ENCODE measurements at places on chromosomes 2 and 18. TPM values are rescaled to one million over a fixed set of nuclear protein-coding genes. Genes with fewer than 3 reads are reported as not detected.

DNA sequence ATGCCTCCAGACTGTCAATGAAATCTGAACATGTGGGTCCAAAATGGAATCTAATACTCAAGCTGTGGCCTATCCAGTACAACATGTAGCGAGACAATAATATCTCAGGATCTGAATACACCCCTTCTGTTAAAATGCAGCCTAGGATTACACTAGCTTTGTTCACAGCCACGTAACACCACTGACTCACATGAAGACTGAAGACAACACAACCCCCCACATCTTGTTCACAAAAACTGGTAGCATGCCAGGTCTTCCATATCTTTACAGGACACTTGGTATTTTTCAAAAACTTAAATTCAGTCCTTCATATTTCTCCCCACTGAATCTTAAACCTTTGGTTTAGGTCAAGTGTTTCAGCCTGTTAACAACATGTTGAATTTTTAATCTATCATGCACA, 84.2 kb downstream of the SLC8A1 start:
- DNase-seq, result no peak

- no peak for DNase-seq
Observed at GRCh38 chr18:8623549-8624106, 14.4 kb downstream of the RAB12 start.

AMER3 gene
- total RNA-seq, result not detected

UGT1A10 gene
- not detected for total RNA-seq

GRCh38 chr2:98245491-98245890, 100.8 kb upstream of the CNGA3 start:
- DNase-seq, result no peak

DNA sequence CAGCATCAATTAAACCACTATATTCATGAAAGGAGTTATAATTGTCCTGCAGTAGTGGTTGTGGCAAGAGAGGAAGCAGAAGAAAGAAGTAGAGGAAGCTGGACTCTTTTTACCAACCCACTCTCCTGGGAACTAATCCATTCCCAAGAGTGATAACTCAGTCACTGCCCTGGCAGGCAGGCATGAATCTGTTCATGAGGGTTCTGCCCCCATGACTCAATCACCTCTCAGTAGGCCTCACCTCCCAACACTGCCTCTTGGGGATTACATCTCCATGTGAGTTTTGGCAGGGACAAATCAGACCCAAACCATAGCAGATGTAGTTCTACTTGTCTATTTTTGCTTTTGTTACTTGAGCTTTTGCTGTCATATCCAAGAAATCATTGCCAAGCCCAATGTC, 232.7 kb upstream of the MAP2 start:
- DNase-seq, result no peak

FTCDNL1 gene
- 1.7 TPM for total RNA-seq

CCDC68 gene
- not detected for total RNA-seq

GRCh38 chr18:3457261-3457724, 7.3 kb downstream of the TGIF1 start:
- no peak for DNase-seq

GRCh38 chr2:61645911-61646310, 107.8 kb upstream of the XPO1 start:
- DNase-seq, result no peak

GRCh38 chr2:145065342-145065741, 545.4 kb upstream of the ZEB2 start:
- no peak for DNase-seq

GRCh38 chr2:173647681-173648311, 293.1 kb downstream of the CDCA7 start:
- DNase-seq, result no peak

- no peak for DNase-seq
Observed at GRCh38 chr2:200448455-200448854, 61.4 kb downstream of the KCTD18 start.

KCNF1 gene
- total RNA-seq, result not detected

DNA sequence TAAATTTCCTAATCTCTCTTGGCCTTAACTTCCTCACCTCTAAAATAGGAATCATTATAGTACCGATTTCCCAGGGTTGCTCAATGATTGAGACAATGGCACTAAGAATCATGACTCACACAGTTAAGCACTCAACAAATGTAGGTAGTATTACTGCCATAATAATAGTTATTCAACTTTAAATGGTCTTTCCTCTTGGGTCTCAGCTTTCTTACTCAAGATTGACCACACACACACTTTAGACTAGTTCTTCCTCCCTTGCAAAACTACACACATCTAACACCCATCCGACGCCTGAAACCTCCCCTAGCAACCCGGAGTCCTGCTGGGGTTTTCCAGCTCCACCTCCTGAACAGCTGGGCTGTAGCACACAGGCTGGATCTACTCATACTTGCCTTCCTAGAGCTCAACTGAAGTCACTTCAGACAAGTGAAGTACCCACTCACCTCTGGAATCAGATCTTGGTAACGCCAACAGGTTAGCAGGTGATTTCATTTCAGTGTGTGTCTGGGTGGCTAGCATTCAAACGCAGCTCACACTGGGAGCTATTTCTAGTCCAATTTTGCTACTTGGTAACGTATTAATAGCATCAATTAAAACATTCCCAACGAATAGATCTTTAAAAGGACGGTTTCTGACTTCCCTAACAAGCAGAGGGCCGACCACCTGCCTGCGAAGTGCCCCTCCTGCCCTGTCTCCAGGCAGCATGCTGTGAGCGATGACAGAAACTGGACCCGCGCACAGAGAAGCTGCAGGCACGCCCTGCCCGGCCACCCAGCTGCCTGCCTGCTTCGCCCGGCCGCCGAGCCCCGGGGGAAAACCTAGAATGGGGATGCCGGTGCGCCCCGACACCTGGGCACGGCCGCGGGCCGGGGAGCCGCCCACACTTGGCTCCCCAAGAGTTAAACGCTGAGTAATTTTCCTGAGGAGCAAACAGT, 1.1 kb downstream of the UXS1 start:
- peak; percentile 58 for DNase-seq

- no peak for DNase-seq
Observed at GRCh38 chr18:43875511-43875910, 598.2 kb upstream of the SYT4 start.

DNA sequence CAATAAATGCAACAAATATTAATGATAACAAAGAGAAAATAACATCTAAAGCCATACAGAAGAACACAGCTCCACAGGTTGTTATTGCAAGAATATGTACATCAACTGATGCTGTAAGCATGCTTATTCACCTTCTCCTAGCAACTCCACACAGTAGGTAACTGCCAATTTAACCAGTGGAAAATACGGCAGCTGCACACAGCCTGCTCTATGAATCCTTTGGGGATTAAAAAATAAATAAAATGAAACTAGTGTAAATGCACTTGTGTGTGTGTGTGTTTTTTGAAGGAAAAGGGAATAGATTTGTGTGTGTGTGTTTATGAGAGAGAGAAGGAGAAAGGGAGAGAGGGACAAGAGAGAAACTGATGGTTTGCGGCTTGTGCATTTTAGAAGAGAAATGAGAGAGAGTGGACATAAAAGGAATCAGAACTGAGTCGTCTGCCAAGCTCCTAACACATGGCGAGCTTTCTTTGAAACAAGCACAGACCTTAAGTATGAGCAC, 96.2 kb upstream of the PDE1A start:
- no peak for DNase-seq

RAB17 gene
- not detected for total RNA-seq

DNA sequence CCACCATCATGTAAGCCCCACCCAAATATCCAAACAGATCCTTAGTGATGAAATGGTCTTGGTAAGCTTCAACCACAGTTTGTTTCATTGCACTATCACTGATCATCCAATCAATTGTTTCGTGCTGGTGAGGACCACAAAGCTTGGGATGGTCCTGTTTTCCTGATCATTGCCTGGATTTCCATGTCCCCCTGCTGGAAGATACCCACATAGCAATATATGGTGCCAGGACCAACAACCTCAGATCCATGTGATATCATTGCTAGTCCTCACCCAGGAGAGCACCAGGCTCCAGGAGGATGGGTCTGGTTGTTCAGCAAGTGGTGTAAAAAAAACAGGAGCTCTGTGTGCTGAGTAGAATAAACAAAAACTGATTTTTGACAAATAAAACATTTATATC, 206.5 kb upstream of the SH3BP4 start:
- DNase-seq, result no peak

CAPN14 gene
- total RNA-seq, result 0.28 TPM

GRCh38 chr2:168915441-168916330, 14.6 kb downstream of the G6PC2 start:
- no peak for DNase-seq

TSPYL6 gene
- total RNA-seq, result not detected

DNA sequence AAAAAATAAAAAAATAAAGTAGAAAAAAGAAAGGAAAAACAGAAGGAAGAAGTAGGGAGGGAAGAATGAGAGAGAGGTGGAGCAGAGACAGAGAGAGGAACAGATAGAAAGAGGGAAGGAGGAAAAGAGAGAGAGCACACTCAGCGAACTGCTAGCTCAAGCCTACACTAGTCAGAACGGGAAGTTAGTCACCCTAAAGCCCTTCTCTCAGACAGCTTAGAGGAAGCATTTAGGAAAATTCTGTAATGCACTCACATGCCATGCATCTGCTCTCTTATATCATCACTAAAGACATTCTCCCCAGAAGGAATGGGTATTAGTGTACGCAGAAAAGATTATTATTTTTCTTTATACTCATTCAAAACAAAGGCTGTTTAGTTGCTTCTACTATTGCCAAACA, 68.1 kb upstream of the SULT1C3 start:
- DNase-seq, result no peak

GRCh38 chr2:193505620-193506019, 1310.9 kb upstream of the TMEFF2 start:
- no peak for DNase-seq

- DNase-seq, result no peak
Observed at GRCh38 chr2:55408098-55408882, 11.4 kb downstream of the CCDC88A start.

GRCh38 chr18:67104700-67105284, 411.7 kb downstream of the DSEL start:
- peak; percentile 35 for DNase-seq

GRCh38 chr2:148658807-148659722, 14.5 kb downstream of the EPC2 start:
- DNase-seq, result no peak

ADCYAP1 gene
- total RNA-seq, result not detected

GRCh38 chr2:12881952-12882351, 165.2 kb downstream of the TRIB2 start:
- no peak for DNase-seq

RAB6D gene
- total RNA-seq, result not detected

- DNase-seq, result no peak
Observed at GRCh38 chr2:159379181-159379580, 92.7 kb upstream of the WDSUB1 start.

- DNase-seq, result no peak
Observed at GRCh38 chr2:240023792-240024191, 1.4 kb downstream of the NDUFA10 start.

GRCh38 chr18:74613381-74613780, 15.7 kb downstream of the ZNF407 start:
- no peak for DNase-seq

GRCh38 chr18:75223687-75224347, 13.2 kb downstream of the TSHZ1 start:
- DNase-seq, result no peak

DNA sequence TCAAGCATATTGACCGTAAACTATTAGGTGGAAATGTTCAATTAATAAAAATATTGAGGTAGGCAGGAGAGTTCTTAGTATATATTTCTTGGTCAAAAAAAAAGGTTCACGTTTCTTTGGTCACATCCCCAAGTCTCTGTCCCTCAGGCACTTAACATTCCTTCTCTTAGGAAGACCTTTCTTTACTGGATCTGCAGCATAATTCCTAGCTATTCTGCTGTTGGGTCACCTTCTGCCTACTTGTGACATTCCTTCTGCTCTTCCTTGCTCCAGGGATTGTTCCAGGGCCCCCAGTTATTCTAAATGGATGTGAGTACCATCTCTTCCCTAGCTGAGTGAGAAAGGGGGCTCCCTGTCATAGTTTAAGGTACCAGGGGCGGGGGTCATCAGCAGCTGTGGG, 4.2 kb downstream of the UGP2 start:
- no peak for DNase-seq

NCKAP5 gene
- total RNA-seq, result not detected

GRCh38 chr2:151886241-151886640, 58.0 kb upstream of the ARL5A start:
- DNase-seq, result no peak

DNA sequence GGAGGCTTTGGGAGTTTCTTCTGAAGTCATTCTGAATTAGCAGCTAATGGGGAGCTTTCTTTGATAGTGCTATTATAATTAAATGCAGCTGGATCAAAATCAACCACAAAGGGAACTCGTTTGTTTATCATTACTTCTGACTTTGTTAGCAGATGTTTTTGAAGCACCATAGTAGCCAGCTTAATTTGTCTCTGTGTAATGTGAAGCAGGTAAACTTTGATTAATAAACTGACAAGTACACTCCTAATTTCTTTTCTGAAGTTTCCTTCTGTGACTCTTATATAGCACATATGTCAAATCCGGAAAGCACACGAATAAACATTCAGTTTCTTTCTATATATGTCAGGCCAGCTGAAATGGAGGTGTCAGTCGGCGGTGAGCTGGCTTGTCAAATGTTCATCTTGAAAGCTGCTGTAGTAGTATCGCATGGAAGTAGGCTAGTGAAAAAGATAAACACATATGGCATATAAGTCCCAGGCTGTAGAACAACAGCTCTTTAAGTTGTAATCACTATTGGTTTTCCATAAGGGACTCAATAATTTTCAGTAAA, 451.9 kb upstream of the ZEB2 start:
- no peak for DNase-seq

DNA sequence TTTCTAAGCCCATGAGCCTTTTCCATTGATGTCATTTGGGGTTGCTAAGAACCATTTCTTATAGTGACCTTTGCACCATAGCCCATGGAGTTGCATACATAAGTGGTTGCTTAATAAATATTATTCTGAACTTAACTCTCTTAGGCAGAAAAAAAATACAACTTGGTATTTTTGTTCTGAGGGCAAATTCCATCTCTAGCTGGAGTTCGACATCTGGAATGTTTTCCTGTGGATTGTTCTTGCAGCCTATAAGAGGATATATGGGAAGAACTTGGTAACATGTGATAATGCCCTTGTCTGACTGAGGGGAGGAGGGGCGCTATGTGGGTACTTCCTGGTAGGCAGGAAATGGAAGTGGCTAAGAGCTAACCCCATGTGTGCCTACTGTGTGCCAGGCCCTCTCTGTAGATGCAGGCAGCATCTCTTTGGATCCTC, 20.7 kb downstream of the IGFBP2 start:
- DNase-seq, result no peak

- DNase-seq, result no peak
Observed at GRCh38 chr2:129758784-129759471, 220.5 kb upstream of the RAB6C start.
